ENCODE measurements at places on chromosomes 6 and 20.

- no peak for DNase-seq
These were observed 89.5 kb downstream of the DLL1 start for GRCh38 chr6:170201361-170201760.

DNA sequence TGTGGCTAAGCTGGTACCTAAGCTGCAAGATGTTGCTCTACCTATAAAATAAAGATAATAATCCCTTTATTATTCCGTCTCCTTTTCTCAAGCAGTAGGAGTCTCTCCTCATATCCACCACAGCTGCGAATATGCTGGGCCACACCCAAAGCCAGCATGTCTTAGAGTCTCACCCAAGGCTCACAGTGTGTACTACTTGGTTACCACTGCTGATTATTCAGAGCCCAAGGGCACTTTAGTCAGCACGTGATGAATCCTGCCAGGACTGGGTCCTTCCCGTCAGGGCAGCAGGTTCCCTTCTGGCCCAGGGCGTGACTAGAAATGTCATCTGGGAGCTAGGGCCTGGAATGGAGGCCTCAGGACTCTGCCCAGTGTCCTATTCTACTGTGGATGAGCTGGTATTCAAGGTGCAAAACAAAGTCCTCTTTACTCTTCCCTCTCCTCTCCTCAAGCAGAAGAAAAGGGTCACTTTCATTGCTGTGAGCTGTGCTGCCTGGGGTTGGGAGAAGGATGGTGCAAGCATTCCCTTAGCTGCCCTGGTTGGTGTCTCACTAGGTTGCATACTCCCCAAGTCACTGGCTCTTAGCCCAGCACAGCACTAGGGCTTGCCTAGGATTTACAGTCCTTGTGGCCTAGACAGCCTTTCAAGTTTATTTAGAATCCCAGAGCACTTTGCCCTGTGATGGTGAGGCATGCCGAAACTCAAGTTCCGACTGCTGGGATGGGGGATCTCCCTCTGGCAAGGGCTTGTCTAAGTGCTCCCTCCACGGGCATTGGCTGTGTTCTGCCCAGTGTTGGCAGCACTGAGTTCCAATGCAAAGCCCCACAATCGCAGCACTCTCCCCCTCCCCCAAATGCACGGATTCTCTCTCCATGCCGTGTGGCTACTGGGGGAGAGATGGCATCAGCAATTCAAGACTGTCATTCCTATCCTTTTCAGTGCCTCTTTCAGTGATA is 320.2 kb downstream of the BTBD9 start:
- no peak for DNase-seq

DNA sequence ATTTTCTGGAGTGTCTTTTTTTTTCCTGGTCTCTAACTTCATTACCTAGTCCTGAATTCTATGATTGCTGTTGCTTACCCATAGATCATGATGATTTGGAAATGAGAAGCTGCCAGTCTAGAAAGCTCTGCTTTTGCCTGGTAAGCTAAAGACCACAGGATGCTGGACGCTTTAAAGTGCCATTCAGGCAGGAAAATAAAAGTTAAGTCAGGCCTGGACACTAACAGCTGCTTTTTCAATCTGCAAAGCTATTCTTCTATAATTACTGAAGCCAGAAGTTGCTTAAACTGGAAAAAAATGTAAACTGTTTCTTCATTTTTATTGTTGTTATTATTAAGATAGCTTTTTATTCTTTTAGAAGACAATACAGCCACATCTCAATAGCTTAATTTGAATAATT is 129.8 kb upstream of the SPACA1 start:
- no peak for DNase-seq

GRCh38 chr20:51456511-51457509 is 85.7 kb downstream of the NFATC2 start:
- no peak for DNase-seq

DNA sequence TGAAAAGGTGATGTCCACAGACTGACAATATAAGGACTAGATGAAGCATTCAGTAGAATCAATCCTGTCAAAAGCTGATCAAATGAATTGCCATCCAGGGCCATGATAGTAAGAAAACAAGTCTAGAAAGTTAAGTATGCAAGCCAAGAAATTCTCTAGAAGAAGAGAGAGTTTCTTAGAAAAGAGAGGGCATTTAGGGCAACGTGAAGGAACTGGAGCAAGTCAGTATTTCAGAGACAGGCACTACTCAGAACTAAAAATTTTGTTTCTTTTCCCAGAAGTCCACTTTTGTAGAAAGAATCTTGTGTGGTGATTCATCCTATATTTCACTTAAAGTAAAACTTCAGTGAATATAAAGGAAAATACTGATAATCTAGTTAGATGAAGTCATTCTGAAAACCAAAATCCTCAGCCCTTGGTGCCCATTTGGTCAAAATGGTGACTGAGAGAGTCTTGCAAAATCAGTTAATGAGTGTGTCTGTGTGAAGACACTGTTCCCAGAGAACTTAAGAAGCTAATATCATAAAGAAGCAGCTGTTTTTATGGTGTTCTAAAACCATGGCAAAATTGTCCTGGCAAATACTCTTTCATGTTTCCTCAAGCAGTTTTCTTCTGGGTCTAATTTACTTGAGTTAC is 82.2 kb downstream of the COL19A1 start:
- DNase-seq: no peak

DNA sequence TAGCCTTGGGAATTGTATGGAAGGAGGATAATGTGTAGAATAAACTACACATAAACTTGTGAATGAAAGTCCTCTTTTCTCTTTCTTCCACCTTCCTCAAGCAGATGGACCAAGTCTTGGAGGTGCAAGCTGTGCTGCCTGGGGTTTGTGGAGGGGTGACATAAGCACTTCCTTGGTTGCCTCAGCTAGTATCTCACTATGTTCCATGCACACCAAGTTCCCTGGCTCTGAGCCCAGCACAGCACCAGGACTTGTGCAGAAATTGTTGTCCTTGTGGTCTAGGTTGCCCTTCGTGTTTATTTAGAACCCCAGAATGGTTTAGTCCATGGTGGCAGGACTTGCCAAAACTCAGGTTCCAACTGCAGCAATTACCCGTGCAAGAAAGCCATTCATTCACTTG is 110.3 kb downstream of the MEI4 start:
- DNase-seq: no peak

DNA sequence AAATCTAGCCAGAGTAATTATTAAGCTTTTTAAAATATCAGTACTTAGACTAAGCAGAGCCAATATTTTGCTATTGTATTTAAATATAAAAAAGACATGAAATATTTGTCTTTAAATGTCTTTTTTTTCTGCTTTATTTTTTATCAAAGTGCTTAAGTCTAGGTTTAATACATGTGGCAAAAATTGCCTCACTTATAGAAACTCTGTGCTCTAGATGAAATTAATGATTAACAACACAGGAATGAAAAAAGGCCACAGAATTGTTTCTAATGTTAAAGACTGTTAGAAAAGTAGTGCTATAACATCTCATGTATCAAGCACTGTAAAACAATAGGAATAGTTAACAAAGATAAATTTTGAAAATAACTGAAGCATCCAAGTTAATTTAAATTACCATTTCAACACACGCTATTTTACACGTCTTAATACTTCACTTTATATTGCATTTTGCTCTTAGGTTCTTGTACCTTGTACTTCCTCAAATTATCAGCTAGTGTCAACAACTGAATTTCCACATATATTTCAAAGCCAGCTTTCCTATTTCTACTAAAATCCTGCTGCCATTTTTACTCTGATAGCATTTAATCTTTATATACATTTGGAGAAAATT is 1515.1 kb downstream of the HACE1 start:
- DNase-seq: no peak

- no peak for DNase-seq
These were observed 178.9 kb downstream of the SASH1 start for GRCh38 chr6:148521586-148521985.

- DNase-seq: no peak
These were observed 18.2 kb downstream of the SYNDIG1 start for GRCh38 chr20:24487648-24488047.

DNA sequence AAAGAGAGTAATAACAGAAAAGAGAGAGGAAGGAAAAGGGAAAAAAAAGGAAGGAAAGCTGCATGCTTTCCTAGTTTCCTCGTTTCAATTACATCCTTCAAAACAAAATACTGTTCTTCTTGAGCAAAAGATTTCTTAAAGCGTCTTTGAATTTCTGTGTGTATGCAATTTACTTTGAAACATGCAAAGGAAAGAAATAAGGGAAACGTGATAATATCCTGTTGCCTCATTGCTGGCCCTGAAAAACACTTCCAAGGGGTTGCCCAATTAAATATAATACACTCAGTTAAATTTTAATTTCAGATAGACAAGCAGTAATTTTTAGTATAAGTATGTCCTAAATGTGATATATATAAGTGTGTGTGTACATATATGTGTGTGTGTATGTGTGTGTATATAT is 51.2 kb upstream of the TPD52L1 start:
- DNase-seq: no peak

DNA sequence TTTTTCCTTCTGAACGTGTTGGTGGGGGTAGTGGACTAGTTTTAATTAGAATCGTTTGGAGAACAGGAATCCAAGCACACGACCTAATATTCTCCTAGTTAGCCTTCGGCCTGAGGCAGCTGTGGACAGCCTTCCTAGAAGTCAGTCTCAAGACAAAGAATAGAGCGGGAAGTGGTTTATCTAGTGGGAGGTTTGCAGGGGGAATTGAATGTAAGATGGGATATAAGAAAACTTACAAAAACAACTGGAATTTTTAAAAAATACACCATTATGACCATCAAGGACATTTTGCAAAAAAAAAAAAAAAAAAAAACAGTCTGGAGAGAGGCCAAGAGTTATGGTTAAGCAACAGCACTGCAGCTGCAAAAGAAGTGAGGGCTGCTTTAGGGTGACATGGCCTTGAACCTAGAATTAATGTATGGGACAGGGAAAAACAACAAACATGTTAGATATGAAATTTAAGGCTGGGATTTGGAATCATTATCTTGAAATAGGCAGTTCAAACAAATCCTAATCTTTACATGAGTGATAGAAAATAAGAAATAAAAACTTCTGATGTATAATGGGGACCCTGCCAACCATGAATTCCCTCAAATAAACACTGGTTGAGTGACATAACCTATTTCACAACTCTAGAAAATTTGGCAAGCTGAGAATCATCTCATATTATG is 40.2 kb downstream of the PLAGL1 start:
- no peak for DNase-seq

All from effector memory CD8-positive, alpha-beta T cell (primary cell).